ENCODE measurements at places on chromosomes 3 and 15. TPM values are rescaled to one million over a fixed set of nuclear protein-coding genes. Genes with fewer than 3 reads are reported as not detected.

MYO9A gene
- 34.4 TPM for total RNA-seq

ITPKA gene
- 8.4 TPM for total RNA-seq

ARGFX gene
- 1.1 TPM for total RNA-seq

TM4SF1 gene
- total RNA-seq: 5.4 TPM

FBXO40 gene
- 0.02 TPM for total RNA-seq

FOXB1 gene
- 0.76 TPM for total RNA-seq

MKRN2 gene
- total RNA-seq: 34.0 TPM

Measured in SJCRH30 (cell line).